RPMI8226 (cell line): ENCODE measurements at places on chromosomes 2 and 18.

GRCh38 chr2:173978447-173978846, 13.3 kb upstream of the SP3 start:
- no peak for DNase-seq

- no peak for DNase-seq
Observed at GRCh38 chr18:744832-745597, 32.6 kb upstream of the ENOSF1 start.

DNA sequence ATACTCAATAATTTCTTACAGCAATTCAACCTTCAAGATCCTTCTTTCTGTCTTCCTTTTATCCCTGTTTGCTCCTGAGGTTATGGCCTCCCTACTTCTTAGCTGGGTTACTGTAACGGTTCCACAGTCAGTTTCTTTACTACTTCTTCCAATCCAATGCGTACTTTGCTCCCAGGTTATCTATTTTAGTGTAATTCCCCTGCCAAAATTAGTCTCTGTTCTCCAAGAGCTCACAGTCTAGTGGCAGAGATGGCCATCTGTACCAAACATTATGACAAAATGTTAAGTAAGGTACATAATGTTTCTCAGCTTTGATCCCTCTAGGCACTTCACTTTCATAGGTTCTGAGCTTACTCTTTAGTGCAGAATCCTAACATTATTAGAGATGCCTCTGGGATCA, 85.0 kb upstream of the WDSUB1 start:
- DNase-seq, result no peak

DNA sequence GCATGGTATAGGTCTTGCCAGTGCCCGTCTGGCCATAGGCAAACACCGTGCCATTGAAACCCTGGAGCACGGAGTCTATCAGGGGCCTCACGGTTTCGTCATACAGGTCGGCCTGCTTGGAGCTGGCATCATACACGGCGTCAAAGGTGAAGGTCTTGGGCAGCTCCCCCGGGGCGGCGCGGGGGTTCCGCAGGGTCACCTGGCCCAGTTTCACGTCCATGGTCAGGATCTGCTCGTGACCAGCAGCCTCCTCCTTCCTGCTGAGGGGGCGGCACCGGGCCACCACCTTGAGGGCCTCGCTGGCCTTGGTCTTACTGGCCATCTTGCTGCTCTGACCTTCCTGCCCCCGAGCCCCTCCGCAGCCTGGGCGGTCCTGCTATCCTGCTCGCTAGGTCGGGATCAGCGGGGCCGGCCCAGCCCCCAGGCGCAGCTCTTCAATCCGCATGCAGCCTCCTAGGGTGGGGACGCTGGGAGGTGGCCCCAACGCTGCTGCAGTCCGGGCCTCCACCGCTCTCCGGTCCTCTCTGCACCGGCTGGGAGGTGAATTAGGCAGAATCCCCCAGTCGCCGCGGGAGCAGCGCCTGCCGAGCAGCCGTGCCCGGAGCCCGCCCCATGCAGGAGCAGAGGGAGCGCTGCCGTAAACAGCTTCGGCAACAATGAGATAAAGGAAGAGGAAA, 563 bp downstream of the KIF3C start:
- DNase-seq, result peak; percentile 28

DNA sequence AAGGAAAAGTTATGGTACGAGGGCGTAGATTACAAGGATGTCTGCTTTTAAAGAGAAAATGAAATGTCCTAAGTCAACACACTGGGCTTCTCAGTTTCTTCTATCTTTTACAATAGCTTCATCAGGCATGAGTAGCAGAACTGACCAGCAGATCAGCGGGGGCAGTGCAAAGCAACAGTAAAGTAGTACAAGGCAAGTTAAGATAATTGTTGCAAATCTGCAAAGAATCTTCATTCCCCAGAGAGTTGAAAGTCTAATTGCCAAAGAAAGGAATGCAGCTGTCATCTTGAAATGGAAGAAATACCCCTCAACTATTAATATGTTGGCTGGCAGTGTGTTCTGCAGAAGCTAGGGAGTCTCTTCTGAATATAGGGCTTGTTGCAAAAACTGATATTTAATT, 60.2 kb upstream of the SLC39A10 start:
- no peak for DNase-seq

DNA sequence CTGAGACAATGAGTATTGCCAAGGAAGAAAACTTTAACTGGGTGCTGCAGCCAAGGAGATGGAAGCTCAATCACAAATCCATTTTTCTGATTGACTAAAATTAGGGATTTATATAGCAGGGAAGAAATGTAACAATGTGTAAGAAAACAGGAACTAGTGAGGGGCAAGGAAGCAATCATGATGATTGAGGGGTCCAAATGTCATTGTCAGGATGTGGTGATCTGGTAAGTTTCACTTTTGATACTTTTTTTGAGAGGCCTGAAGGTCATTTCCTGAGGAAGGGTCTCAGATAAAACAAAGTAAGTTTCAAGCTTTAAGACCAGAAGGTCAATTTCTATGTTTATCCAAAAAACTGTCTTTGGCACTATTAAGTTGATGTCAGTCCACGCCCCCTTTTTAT, 12.0 kb upstream of the GCC2 start:
- no peak for DNase-seq

DNA sequence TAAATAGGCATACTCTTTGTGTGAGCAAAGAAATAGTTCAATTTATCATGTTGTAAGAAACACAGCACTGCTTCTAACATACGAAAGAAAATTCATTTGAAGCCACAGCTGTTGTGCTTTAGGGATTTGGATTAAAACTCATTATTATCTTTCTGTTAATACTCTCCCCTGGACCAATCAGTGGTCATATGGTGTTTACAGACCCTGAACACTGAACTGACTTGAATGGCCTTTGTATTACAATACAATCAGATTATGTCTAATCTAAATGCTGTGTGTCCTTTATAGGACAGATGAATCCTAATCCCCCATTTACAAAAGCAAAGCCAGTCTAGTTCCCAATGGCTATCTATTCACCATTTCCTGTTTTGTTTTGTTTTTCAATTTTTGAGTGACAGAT, 36.5 kb downstream of the ZNF385B start:
- DNase-seq, result no peak

DNA sequence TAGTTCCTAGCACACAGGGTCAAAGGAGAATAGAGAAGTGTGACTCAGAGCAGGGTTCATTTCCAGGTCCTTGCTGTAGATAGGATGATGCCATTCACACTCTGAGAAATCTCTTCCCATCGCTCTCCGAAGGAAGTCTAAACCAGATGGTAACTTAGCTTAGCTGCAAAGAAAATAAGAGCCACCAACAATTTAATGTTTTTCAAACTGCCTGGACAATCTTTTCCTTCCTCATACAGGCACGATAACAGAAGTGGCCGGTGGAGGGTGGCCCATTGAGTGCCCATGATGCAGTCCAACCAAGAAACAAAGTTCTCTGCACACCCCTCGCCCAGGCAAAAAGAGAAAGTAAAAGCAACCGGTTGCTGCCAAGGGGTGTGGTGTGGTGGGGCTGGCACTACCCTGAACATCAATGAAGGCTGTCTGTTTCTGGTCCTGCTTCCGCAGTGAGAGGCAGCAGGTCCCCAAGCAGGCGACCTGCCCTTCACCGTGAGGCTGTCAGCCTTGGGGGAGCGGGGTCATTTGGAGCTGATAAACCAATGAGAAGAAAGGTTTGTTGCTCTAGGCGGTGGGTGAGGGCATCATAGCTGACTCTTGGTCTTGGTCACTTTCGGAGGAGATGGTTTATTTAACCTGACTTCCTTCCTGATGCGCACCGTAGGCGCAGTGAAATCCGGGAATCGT, 105.6 kb upstream of the CD302 start:
- DNase-seq, result peak; percentile 71

DNA sequence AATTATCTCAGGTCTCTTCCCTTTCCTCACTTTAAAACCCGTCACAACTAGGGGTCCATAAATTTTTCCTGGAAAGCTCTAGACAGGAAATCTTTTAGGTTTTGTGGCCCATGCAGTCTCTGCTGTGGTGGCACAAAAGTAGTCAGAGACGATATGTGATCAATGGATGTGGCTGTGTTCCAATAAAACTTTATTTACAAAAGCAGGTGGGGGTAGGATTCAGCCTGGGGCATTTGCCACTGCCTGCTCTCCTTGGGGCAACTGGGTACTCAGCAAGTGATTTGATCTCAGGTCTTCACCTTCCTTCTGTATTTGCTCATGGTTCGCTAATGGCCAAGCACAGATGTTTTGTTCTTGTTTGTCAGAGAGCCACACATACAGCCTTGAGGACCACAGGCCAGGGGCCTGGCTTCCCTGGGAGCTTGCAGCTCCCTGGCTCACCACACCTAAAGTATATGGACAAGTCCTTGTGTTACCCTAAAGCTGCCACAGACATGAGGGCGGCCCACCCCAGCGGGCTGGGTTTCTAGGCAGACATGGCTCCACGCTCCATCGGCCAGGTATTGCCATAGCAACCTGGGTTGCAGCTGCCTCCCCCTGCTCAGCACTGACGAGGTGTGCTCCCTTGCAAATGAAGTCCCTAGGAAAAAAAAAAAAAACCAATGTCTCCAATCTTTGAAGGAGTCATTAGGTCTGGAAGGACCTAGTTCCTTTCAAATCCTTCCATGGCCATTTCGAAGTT, 89.7 kb upstream of the YWHAQ start:
- DNase-seq, result no peak
